GM04504 (cell line): ENCODE measurements at places on chromosomes 3 and 15.

DNA sequence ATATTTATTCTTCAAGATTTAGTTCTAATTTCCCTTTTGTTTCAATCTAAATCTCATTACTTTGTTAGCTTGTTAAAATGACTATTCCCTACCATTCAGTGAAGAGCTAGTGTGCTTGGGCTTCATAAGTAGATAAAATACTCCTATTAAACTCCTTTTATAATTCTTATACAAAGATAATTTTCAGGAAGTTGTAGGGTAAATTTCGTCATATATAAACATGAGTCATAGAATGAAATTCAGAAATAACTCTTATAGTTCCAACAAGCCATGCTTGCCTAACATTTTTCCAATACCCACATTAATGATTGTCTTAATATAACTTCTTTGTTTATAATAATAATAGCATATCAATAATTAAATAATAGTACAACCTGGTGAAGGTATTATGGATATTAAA is 407.3 kb downstream of the NAALADL2 start:
- no peak for DNase-seq

DNA sequence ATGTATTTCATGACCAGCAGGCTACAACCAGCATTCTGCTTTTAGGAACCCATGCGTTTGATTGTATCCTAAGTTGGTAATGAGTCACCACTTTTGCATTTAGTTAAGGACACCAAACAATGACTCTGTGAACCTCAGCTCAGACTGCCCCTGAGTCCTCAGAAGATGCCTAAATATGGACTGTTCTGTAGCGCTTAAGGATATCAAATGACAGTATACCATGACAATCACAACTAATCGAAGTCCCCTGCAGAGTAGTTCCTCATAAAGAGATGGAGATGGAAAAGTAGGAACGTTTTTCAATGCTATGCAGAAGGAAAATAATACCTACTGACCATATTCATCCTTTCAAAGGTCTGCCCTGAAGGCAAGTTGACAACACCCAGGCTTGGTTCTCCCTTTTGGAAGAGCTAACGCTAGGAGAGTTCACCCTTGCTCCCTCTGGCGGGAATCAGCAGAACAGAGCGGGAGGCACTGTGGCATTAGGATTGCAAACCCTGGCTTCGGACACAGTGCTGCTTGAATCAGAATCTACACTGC is 508.6 kb downstream of the FHIT start:
- DNase-seq: no peak

- no peak for DNase-seq
These were observed 2.7 kb downstream of the CDV3 start for GRCh38 chr3:133576169-133576568.

DNA sequence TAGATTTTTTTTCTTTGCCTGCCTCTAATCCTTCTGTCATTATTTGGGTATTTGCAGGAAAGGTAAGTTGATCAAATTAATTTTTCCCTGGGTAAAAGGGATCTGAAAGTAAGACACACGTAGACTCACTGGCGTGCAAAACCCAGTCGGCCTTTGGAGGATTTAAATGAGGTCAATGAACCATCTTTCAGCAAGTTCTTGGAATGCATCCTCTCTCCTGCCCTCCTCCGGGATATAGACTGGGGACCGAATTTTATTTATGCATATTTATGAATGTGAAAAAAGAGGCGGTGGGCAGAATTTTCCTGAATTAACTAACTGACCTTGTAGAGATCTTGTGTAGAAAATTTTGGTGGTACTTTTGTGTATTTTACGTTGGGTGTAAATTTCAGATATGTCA is 2.2 kb downstream of the CADM2 start:
- DNase-seq: no peak

DNA sequence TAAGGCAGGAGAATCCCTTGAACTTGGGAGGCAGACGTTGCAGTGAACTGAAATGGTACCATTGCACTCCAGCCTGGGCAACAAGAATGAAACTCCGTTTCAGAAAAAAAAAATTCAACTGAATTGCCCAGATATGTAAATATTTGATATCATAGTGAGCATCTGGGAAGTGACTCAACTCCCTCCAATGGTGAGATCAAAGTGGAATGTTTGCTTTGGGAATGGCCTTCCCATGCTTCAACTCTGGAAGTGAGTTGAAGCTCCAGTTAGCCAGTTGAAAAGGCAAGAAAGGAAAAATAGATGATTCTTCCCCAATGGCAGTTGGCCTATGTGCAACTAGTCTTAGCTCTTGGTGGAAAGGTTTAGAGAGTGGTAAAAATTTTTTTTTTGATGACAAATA is 131.6 kb upstream of the CMC1 start:
- no peak for DNase-seq

GRCh38 chr3:48241796-48242455 is 1.0 kb downstream of the ZNF589 start:
- DNase-seq: no peak

GRCh38 chr15:88644741-88645140 is 5.9 kb downstream of the ISG20 start:
- no peak for DNase-seq

DNA sequence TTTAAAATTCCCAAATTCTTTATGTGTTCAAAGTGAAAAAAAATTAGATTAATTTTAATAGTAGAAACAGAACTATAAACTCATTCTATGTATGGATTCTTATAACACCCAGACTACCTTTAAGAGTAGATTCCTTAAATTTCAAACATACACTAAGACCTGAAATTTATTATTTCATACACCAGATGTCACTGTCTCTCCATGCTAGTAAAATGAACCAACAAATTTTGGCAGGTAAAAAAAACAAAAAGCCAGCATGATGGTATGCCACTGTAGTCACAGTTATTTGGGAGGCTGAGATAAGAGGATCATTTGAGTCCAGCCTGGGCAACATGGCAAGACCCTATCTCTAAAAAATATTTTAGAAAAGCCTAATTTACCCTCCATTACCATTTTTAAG is 461.3 kb upstream of the NAALADL2 start:
- DNase-seq: peak; percentile 16

- DNase-seq: no peak
These were observed at the start of gene SOX2 for GRCh38 chr3:181711325-181712135. Gene SOX2 (plus strand): TSS chr3:181711925. CDS start chr3:181712361, 436 bp downstream.
